ENCODE measurements at places on chromosomes 2 and 18.

DNA sequence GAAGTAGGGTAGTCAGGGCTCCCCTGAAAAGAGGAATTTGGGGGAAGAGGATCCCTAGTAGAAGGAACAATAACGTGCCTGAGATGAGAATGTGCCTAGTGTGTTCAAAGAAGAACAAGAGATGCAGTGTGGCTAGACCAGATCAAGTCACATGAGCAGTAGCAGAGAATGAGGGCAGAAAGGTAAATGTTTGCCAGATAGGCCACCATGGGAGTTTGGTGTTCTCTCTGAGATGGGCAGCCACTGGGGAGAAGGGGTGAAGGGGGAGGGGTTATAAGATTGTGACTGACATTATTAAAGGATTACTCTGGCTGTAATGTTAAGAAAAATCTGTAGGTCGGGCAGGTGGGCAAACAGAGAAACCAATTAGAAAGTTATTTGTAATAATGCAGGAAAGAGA is 166.0 kb downstream of the LCLAT1 start:
- no peak for DNase-seq

- DNase-seq, result no peak
Observed at GRCh38 chr18:31574359-31574758, 17.3 kb upstream of the TTR start.

DNA sequence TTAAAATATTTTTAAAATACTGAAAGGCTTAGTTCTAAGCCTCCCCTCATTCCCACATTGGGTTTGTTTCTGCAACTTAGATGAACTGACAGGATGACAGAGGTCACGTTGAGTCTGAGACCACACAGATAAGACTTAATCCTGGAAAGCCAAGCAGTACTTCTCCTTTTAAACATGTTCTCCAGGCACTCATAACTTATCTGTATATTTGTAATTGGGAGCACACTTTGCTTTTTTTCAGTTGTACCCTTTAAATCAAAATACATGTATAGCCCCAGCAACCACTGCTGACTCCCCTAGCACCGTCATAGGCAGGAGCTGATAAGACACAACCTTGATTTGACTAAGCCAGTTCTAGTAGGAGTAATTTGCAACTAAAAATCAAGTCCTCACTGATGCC is 394.8 kb downstream of the PID1 start:
- no peak for DNase-seq

- DNase-seq, result no peak
Observed at GRCh38 chr2:45591073-45591472, 20.0 kb downstream of the SRBD1 start.

GRCh38 chr2:43748333-43748732 is 25.5 kb upstream of the DYNC2LI1 start:
- DNase-seq, result no peak

GRCh38 chr2:19261061-19261460 is 97.4 kb downstream of the OSR1 start:
- DNase-seq, result no peak

DNA sequence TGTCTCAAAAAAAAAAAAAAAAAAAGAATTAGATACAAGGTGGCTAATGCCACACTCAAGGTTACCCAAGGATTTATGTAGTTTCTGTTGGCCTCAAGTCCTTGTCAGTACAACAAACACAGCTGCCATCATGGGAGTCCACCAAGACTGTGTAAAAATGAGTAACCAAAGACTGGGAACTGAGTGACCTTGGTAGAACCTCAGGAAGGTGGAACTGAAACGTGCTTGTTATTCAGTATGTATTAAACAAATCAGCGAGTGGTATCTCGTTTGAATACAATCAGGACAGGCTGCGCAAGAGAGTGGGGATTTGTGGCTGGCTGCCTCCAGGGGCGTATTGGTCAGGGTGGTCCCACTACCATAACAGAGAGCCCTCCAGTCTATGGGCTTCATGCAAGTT is 1.6 kb upstream of the SFTPB start:
- no peak for DNase-seq

DNA sequence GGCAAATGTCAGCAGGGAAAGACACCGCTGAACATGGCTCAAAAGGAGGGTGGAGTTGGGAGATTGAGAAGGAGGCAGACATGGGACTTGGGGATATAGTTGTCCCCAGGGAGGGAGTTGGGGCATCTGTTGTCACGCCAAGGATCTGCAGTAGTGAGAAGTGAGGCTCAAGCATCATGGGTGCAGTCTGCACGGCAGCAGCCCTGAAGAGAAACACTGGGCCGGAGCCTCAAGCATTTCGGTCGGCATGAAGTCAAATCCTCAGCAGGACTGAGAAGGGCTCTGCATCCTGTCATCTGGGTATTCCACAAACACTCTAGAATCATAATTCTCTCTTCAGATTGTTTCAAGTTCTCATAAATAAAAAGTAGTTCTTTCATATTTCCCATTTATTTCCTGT is 132.7 kb upstream of the DAPL1 start:
- no peak for DNase-seq

DNA sequence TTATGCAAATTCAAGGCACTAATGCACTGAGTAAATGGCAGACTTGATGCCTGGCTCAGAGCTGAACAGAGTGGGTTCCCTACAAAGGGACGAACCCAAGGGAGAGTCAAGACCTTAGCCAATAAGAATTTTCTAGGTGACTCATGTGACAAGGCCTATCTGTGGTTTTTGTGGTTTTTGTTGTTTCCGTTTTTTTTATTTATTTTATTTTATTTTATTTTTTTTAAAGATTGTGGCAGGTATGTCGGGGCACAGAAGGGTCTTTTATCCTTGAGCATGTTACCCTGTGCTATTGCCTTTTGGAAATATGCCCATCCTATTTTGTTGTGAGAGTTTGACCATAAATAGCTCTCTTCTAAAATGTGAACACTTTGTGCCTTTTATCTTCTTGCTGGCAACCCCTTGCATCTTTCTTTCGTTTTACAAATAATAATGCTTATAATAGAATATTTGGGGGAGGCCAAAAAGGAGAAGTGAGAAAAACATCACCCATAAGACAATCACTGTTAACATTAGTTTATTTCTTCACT is 113.4 kb upstream of the AQP4 start:
- no peak for DNase-seq

DNA sequence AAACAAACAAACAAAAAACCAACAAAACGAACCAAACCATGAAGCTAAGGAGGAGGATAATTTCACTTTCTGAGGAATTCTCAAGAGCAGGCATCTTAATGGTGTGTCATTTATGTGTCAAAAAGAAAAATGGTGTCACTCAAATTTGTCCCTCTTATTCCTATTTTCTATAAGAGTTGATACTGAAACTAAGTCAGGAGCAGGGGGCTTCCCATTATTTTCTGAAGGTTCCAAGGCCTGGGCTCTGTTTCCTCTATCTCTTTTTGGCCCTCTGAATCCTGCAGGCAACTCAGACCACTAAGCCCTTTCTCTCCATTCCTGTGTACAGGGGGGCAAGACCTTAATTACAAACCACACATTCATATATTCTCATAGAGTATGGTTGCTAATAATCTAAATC is 44.0 kb upstream of the CD28 start:
- DNase-seq, result no peak

DNA sequence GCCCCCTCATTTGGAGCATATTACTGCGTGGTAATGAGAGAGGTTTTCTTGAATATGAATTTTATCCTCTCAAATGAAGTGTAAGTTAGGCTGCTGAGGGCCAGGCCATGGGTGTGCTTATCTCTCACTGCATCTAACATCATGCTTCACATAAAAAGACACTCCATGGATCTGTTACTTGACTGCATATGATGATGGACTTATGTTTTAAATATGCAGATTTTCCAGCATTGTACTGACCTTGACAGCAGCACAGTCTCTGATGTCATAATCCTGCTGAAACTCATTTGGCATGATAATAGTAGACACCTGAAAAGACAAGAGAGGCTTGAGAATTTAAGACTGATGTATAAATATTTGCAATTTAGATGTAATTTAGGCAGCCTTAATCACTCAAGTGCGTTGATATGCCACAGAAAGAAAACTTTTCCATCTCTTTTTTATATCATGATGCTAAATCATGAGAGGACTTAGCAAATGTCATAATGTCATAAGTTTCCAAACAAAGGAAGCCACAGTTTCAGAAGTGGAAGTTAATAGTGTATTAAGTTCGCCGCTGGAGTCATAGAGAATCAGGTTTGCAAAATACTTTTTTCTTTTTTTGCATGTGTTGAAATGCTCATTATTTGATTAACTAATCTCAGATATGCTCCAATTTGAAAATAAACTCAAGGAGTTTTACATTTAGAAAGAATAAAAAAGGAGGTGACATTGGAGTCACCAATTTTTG is 62.7 kb upstream of the CD302 start:
- no peak for DNase-seq

- no peak for DNase-seq
Observed at GRCh38 chr2:28801726-28802125, 8.9 kb upstream of the SPDYA start.

GRCh38 chr2:66576311-66576560 is 141.3 kb downstream of the MEIS1 start:
- no peak for DNase-seq

GRCh38 chr2:18346344-18346743 is 214.1 kb downstream of the RDH14 start:
- DNase-seq, result no peak

- no peak for DNase-seq
Observed at GRCh38 chr2:52857722-52858121, 909.9 kb upstream of the CHAC2 start.

GRCh38 chr2:7012141-7012764 is 95.0 kb downstream of the RNF144A start:
- DNase-seq, result no peak

- DNase-seq, result no peak
Observed at GRCh38 chr2:176395273-176395854, 126.1 kb downstream of the MTX2 start.

GRCh38 chr2:135935914-135936313 is 49.5 kb downstream of the DARS1 start:
- no peak for DNase-seq

DNA sequence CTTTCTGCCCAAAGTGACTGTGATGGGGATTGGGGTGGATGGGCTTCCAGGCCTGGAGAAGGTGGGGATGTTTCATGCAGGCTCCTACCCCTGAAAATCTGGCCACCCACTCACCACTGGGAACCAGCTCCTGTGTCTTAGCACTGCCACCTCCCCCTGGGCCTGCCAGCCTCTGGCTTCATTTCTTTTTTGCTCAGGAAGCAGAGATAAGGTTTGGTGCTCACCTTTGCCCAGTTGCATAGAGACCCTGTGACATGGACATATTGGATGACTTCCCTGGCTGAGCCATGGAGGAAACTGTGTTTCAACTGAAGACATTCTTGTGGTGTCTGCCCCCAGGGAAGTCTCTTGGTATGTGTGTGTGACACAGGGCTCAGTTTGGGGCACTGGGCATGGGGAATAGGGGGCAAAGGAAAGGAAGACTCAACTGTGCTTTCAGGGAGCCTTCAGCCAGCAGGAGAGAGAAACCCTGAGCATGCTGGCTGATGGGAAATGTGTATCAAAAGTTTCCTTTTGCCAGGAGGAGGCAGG is 16.7 kb downstream of the CTIF start:
- no peak for DNase-seq

DNA sequence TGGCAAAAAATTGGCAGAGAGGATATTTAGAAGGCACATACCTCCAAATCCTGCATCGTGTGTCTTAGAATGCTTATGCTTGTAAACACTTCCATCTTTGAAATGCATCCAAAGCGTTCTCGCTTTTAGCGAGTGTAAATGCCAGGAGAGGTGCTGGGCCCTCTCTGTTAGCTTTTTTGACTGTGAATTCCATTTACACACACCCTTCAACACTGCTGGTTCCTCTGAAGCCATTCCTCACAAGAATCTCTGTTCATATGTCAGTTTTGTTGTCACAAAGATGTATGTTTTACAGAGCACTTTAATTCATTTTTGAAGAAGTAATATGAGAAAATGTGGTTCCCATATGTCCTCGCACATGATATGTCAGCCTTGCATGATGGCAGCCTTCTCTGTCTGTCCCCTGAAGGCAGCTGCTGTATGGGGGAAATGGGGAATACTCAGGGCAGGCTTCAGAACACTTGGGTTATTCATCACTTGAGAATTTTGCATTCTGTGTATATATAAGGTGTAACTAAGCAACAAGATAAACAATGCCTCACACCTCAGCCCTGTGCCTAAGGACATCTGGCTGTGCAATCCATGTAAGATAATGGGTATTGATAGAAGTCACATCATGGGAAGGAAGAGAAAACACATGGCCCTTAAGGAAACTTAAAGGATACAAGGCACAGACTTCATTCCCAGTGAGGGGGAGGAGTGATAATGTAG is 52.3 kb downstream of the RAB27B start:
- no peak for DNase-seq

DNA sequence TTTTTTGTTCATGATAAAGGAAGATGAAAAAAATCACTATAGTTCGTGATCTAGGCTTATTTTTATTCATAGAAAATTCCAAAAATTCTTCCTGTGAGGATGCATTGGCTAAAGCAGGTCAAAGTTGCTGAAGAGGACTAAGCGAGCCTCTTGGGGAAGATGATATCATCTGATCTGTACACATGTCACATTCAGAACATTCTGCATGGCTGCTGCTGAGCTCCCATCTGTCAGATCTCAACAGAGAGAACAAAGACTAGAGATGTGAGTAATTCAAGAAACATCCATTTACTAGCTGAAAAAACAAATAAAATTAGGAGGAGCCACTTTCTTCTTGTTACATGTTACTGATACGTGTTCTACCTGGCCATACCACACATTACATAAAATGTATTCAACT is 518.6 kb upstream of the FSIP2 start:
- DNase-seq, result no peak

DNA sequence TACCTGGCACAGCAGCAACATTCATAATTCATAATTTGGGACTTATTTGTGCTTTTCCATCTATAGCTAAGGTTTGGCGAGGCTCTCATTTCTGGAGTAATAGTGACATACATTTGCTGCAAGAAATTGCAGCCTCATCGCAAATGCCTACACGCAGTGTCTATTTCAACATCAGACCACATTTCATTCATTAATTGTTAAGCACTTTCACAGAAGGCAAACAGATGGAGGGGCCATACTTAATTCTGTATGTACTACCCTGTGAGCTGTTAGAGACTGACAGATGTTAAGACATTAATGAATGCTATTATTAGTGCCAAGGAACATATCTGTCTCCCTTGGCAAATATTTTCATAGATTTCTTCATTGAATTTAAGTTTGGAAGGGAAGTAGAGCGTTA is 125.7 kb downstream of the UXS1 start:
- no peak for DNase-seq

DNA sequence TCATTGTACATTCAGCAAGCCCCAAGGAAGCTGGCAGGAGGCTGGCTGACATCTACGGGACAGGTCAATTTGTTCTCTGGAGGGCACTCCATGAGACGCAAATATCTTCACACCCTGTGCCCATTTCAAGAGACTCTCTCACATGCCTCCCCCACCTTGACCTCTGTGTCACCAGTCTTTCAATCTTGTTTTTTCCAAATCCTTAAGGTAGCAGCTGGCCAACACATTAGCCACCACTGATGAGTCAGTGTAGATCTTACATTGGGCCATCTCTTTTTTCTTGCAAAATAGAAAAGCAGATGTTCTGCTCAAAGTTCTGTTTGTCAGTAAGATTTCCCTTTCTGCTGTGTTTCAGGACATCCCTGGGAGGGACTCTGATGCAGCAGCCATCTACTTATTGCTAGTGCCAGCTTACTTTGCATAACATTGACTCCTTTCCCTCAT is 1.7 kb upstream of the DPP4 start:
- no peak for DNase-seq

GRCh38 chr2:149473068-149473467 is 114.5 kb downstream of the MMADHC start:
- DNase-seq, result no peak

- no peak for DNase-seq
Observed at GRCh38 chr18:57951999-57952774, 91.8 kb upstream of the NEDD4L start.

GRCh38 chr18:7878265-7879211 is 311.4 kb downstream of the PTPRM start:
- no peak for DNase-seq

GRCh38 chr2:179096090-179096489 is 46.2 kb upstream of the CCDC141 start:
- no peak for DNase-seq

Measured in naive thymus-derived CD8-positive, alpha-beta T cell (primary cell).